ENCODE measurements at places on chromosomes 5 and 9.

GRCh38 chr5:127227881-127228280, 62.7 kb upstream of the MEGF10 start:
- H3K27me3 ChIP-seq = peaks cover 19% of the 10 kb centered on the region
- H3K4me3 ChIP-seq = no peak overlapping the region
- peaks cover 11% of the 10 kb centered on the region for H3K4me1 ChIP-seq

- peaks cover 2% of the 10 kb centered on the region for H3K36me3 ChIP-seq
- H3K27ac ChIP-seq = no peak overlapping the region
- DNase-seq = no peak
These were observed 70.3 kb downstream of the SPEF2 start for GRCh38 chr5:35687961-35688360.

- no peak overlapping the region for H3K4me3 ChIP-seq
- H3K4me1 ChIP-seq = peaks cover 3% of the 10 kb centered on the region
- DNase-seq = no peak
These were observed 531.6 kb upstream of the KLF4 start for GRCh38 chr9:108021096-108021710.

- H3K36me3 ChIP-seq = no peaks in the 10 kb centered on the region
- H3K4me1 ChIP-seq = no peaks in the 10 kb centered on the region
- H3K27me3 ChIP-seq = peaks cover 11% of the 10 kb centered on the region
- no peak overlapping the region for H3K27ac ChIP-seq
These were observed 68.7 kb upstream of the WDR41 start for GRCh38 chr5:77560677-77561263.

DNA sequence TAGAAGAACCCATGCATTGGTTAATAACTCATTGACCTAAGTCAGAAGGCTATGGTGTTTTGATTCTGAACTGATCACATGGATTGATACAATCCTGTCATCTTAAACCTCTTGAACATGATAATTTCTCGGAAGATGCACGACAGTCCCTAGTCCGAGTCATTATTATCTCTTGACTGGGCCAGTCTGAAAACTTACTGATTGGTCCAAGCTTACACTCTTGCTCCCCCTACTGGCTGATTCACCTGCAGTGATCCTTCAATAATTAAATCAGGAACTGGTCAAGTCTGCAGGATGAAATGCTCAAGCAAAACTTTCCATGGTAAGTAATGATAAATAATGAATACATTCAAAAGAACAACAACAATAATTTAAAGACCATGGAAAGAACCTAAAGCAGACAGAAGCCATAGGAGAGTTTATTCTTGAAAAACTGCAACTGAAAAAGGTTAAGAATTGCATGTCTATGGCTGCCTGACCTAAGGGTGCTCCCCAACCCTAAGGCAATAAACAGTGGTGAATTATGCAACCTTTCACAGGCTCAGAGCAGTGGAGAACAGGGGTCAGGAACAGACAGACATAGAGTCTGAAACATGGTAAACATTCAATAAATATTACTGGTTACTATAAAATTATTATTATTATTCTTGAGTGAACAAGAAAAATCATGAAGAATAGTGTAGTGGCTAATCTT, 79.3 kb downstream of the BRINP1 start:
- H3K4me1 ChIP-seq = peaks cover 24% of the 10 kb centered on the region
- H3K36me3 ChIP-seq = no peaks in the 10 kb centered on the region
- peaks cover 2% of the 10 kb centered on the region for H3K27me3 ChIP-seq
- no peak overlapping the region for H3K4me3 ChIP-seq
- H3K27ac ChIP-seq = no peak overlapping the region
- peak; percentile 65 for DNase-seq

Data from neural crest cell (in vitro differentiated cells).